Activated CD8-positive, alpha-beta memory T cell treated with anti-CD3 and anti-CD28 coated beads, Interleukin-2, amount 10 ng/mL, durations not matched to agents 7 days and 5 days (primary cell): ENCODE measurements at places on chromosomes 12 and 14.

DNA sequence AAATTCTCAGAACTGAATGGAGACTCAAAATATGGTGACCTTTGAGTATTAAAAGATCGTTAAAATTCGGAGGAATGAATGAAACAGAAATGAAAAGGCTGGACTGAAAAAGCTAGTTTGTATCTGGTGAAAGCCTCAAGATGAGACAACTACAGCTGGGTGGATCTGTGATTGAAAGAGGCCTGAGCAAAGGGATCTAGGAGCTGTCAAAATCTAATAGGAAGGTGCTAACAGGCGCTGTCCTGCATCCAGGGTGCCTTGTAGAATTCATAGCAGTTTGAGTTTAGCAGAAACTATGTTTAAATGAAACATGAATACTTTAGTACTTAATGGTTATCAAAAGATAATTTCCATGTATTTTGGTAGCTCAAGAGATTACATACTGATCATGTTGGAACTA is 2.3 kb downstream of the YY1 start:
- no peak for DNase-seq

DNA sequence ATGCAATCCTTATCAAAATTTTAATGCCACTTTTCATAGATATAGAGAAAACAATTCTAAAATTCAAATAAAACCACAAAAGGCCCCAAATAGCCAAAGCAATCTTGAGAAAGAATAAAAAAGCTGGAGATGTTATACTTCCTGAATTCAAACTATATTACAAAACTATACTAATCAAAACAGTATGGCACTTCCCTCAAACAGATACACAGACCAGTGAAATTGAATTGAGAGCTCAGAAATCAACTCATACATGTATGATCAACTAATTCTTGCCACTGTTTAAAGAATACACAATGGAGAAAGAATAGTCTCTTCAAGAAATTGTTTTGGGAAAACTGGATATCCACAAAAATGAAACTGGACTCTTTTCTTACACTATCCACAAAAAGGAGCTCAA is 55.4 kb downstream of the FOXG1 start:
- no peak for DNase-seq

GRCh38 chr14:21070610-21071224 is 613 bp downstream of the ARHGEF40 start:
- DNase-seq, result no peak

- no peak for DNase-seq
These were observed 26.4 kb upstream of the GPR132 start for GRCh38 chr14:105091517-105092170.

GRCh38 chr12:71871116-71871515 is 31.6 kb downstream of the TBC1D15 start:
- no peak for DNase-seq

DNA sequence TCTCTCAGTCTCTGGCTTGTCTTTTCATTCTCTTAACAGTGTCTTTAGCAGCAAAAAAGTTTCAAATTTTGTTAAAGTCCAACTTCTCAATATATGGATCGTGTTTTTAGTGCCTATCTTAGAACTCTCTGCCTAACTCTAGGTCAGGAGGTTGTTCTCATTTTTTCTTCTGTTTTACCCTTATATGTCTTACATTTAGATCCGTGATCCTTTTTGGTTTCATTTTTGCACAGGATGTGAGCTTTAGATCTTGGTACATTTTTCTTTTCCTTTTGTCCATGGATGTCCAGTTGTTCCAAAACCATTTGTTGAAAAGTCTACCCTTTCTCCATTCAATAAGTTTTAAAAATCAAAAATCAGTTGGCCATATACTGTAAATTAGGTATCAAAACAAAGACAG is 6.8 kb downstream of the VRK1 start:
- no peak for DNase-seq

DNA sequence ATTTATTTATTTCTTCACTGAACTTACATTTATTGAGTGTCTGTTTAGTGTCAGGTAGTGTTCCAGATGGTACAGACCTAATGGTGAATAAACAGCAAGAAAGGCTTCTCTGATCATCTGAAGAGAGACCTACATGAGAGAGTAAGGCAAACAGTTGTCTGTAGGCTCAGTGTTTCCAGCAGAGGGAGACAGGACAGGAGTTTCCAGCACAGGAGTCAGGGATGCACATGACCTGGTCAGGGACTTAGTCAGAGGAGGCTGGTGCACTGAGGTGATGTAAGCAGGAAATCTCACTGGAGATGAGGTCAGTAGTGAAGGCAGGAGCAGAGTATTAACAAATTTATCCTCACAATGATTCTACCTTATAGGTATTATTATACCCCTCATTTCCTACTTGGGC is 233.2 kb downstream of the MDGA2 start:
- DNase-seq, result no peak

- DNase-seq, result no peak
These were observed 142.3 kb downstream of the RTN1 start for GRCh38 chr14:59728304-59728703.
